ENCODE measurements at places on chromosomes 5 and 9. TPM values are rescaled to one million over a fixed set of nuclear protein-coding genes. Genes with fewer than 3 reads are reported as not detected.

- no peaks in the 10 kb centered on the region for H3K27me3 ChIP-seq
- no peak overlapping the region for H3K27ac ChIP-seq
- no peak overlapping the region for H3K4me3 ChIP-seq
- DNase-seq = no peak
- no peaks in the 10 kb centered on the region for H3K36me3 ChIP-seq
Measured at GRCh38 chr5:84478603-84479002, 93.9 kb upstream of the EDIL3 start.

GMCL2 gene
- not detected for total RNA-seq

- peaks cover 6% of the 10 kb centered on the region for H3K36me3 ChIP-seq
- no peak overlapping the region for H3K27ac ChIP-seq
- H3K4me3 ChIP-seq = no peak overlapping the region
- no peaks in the 10 kb centered on the region for H3K4me1 ChIP-seq
Measured at GRCh38 chr5:171907725-171908343, 98.6 kb downstream of the FBXW11 start.

RNF183 gene
- total RNA-seq = not detected

DNA sequence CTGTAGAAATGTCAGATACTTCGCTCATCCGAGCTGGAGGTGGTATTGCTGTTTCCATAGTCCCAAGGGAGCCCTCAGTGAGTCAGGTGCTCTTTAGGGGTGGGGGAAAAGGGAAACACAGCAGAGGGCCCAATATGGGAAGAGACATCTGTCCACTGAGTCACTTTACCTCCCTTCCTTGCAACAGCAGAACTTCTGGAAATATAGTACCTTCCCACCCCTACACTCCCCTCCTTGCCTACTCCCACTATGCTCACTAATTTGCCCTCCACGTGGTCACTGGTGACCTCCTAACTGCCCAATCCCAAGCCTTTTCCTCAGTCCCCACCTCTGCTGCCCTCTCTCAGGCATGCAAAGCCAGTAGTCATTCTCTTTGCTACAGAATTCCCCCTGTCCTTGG lies 1.9 kb downstream of the HK3 start:
- H3K4me1 ChIP-seq = peaks cover 9% of the 10 kb centered on the region
- no peaks in the 10 kb centered on the region for H3K36me3 ChIP-seq
- no peak for DNase-seq
- H3K4me3 ChIP-seq = no peak overlapping the region

DNA sequence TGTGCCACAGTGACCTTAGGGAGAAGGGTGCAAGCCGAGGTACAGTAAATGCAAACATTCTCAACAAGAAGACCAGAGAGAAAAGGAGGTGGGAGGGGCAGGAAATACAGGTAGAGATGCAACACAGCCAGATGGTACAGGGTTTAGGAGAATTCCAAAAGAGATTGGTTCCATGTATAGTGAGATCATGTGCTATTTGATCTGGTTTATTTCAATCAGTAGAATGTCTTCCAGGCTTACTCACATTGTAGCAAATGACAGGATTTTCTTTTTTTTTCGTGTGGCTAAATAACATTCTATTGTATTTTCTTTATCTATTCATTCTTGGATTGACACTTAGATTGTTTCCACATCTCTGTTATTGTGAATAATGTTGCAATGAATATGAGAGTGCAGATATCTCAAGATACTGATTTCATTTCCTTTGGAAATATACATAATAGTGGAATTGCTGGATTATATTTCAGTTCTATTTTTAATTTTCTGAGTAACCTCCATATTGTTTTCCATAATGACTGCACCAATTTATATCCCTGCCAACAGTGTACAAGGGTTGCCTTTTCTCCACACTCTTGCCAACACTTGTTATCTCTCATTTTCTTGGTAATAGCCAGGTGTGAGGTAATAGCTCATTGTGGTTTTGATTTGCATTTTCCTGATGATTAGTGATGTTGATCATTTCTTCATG lies 107.8 kb upstream of the GAS1 start:
- no peaks in the 10 kb centered on the region for H3K36me3 ChIP-seq
- DNase-seq = no peak
- H3K27ac ChIP-seq = no peak overlapping the region
- no peak overlapping the region for H3K4me3 ChIP-seq
- H3K27me3 ChIP-seq = peaks cover 2% of the 10 kb centered on the region

SLC36A2 gene
- not detected for total RNA-seq

GRCh38 chr9:61666310-61666709 lies 476.5 kb downstream of the SPATA31A7 start:
- no peaks in the 10 kb centered on the region for H3K36me3 ChIP-seq
- no peak overlapping the region for H3K4me3 ChIP-seq
- H3K27ac ChIP-seq = no peak overlapping the region
- no peaks in the 10 kb centered on the region for H3K27me3 ChIP-seq
- H3K4me1 ChIP-seq = no peaks in the 10 kb centered on the region

- no peaks in the 10 kb centered on the region for H3K4me1 ChIP-seq
- H3K36me3 ChIP-seq = no peaks in the 10 kb centered on the region
- no peaks in the 10 kb centered on the region for H3K27me3 ChIP-seq
- DNase-seq = no peak
- no peak overlapping the region for H3K4me3 ChIP-seq
Measured at GRCh38 chr5:124260921-124261515, 485.4 kb downstream of the ZNF608 start.

DNA sequence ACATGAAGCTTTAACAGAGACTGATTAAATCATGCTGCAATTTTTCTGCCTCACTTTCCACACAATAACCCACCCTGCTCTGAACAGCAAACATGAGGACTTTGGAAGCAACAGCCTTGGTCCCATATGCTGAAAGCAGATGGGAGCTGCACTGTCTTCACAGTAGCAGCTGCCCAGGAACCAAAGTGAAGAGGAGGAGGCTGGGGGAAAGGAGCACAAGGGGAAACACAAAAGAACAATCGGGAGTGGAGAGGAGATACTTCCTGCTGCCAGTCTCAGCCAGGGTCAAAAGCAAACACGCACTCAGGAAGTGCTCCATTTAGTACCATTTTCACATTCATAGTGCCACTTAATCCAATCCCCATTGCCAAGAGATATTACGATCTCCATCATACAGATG lies 183.3 kb upstream of the PUM3 start:
- H3K36me3 ChIP-seq = no peaks in the 10 kb centered on the region
- no peak for DNase-seq
- H3K4me1 ChIP-seq = no peaks in the 10 kb centered on the region
- no peak overlapping the region for H3K27ac ChIP-seq
- no peaks in the 10 kb centered on the region for H3K27me3 ChIP-seq

DNA sequence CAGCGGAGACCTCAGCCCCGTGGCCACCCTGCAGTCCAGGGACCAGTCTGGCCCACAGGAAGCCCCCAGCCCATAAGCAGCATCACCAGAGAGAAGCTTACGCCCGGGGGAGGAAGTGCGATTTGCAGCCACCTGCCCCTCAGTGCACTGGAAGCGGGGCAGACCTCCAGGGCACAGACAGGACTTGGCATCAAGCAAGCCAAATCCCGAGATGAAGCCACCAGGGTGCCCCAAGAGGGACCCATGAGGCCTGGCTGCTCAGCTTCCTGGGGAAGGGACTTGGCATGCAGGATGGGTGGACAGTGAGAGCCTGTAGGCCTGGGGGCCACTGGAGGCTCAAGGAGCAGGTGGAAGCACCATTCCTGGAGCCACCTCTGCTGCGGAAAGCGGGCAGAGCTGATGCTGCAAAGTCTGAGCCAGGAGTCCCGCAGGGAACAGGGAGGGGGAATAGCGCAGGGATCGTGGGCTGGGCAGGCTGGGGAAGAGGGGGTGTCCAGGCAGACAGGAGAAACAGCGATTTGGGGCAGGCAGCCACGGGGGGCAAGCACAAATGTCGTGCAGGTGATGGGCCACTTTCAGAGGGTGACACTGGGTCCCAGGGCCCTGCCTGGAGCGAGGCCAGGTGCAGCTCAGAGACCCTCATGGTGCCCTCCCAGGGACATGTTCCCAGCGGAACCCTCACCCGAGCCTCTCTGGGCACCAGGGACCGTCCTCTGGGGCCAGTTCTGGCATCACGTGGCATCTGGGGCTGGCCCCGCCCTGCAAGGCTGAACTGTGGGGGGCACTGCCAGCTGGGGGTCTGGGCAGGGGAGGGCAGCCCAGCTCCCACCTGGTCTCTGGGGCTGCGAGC lies 3.2 kb downstream of the LRRC26 start:
- H3K36me3 ChIP-seq = no peaks in the 10 kb centered on the region
- no peak for DNase-seq
- peaks cover 92% of the 10 kb centered on the region for H3K27me3 ChIP-seq
- no peak overlapping the region for H3K4me3 ChIP-seq

DNA sequence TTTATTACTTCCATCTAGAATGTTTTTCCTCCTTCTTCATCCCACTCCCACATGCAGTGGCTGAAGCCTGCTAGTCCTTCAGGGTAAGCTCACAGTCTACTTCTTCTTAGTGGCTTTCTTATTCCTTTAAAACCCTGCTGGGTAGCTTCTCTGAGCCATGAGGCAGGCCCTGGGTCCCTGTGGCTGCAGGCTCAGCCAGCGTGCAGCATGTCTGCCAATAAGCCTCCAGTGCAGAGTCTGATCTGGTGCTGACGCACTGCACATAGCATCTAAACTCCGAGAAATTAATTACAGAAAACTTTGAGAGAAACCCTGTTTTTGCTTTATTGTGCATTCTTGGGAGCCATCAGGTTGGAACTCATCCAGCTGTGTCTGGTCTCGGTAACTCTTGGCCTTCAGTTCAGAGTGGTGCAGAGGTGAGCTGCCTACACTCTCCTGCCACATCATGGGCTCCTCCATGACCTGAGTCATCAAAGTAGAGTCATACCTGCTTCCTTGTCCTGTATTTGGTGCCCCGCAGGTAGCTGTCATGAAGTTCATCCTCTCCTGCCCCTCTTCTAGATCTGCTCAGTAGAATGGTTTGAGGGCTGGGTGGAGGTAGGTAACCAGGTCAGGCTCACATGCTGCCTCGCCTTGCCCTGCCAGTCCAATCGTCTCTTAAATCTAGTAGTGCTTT lies 339.4 kb downstream of the KDM4C start:
- DNase-seq = no peak
- H3K4me3 ChIP-seq = no peak overlapping the region
- no peaks in the 10 kb centered on the region for H3K27me3 ChIP-seq
- no peaks in the 10 kb centered on the region for H3K4me1 ChIP-seq

All from T-cell (primary cell).